Right kidney (tissue), 9 donors: ENCODE measurements at places on chromosomes 11 and 22.
A peak's percentile ranks its signal among the peaks of the same experiment; 100 is the strongest.

- DNase-seq: no peak
Observed at GRCh38 chr11:11667056-11667455, 45.3 kb upstream of the GALNT18 start.

- no peak for DNase-seq
Observed at GRCh38 chr22:49333206-49333605, 494.5 kb downstream of the BRD1 start.

DNA sequence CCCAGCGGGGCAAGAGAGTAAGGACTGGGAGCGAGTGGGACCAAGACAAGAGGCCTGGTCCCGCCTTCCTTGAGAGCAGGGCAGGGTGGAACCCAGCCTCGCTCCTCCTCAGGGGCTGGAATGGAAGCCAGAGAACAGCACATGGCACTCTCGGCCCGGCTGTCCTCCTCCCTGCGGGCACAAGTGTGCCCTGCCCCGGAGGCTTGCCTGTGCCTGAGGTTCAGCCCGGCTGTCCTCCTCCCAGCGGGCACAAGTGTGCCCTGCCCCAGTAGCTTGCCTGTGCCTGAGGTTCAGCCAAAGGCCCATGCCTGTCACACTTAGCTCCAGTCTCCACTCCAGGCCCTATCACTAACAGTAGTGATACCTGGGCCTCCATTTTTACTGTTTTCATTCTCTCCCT, 24.2 kb downstream of the SULT4A1 start:
- no peak for DNase-seq

- no peak for DNase-seq
Observed at GRCh38 chr11:127308291-127308690, 307.7 kb upstream of the KIRREL3 start.

DNA sequence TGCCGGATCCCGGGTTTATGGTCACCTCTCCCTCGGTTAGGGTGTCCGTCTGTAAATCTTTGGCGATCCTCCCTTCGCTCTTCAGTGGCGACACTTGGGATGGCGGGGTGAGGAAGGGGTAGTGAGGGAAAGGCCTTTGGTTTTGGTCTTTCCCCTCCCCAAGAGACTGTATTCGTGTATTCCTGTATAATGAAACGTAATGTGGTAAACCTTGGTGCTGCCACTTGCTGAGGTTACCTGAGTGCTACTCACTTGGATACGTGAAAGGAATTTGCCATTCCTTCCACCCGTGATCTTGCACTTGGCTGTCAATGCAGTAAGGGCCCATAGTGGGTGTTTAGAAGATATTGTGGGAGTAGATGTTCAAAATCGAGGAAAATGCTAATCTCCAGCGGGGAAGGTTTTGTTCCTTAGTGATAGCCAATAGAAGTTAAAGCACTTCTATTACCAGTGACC, 578 bp upstream of the NUP160 start:
- DNase-seq: no peak

DNA sequence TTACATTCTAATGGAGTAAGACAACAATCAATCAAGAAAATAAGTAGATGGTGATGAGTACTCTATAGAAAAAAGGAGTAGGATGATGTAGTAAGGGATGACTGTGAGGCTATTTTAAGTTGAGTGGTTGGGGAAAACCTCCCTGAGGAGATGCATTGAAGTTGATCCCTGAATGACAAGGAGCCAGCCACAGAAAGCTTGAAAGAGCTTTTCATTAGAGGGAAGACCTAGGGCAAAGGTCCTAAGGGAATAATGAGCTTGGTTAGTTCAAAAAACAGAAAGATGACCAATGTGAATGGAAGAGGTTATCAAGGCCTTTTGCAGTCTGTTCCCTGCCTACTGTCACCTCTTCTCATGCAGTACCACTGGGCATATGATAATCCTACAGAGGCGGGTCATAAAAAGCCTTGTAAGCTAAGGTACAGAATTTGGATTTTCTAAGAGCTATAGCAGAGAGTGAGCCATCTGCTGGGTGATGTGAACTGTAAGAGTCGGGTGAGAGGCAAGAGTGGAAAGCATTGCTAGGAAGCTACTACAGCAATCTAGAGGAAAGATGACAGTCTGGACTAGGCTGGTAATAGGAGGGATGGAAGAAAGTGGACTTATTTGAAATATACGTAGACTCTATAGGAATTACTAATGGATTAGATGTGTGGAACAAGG, 3.1 kb downstream of the PPP2R1B start:
- no peak for DNase-seq

GRCh38 chr11:27649800-27650199, 50.5 kb downstream of the BDNF start:
- DNase-seq: no peak

- peak; percentile 49 for DNase-seq
Observed at GRCh38 chr22:46758867-46759290, 3.6 kb upstream of the TBC1D22A start.

DNA sequence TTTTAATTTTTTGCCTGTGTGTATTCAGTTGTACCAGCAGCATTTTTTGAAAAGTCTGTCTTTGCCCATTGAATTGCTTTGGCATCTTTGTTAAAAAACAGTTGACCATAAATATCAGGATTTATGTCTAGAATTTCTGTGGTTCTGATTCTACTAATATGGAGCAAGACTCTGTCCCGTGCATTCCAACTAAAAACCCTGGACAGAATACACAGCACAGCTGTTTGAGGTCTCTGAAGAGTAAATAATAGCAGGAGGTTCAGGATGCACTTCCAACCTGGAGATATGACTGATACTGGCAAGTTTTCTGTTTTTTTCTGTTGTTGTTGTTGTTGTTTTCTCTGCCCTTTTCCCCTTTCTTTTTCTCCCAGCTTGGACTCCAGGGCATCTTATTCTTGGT, 141.9 kb downstream of the TMEM135 start:
- no peak for DNase-seq

GRCh38 chr11:33280411-33280810, 23.2 kb downstream of the HIPK3 start:
- DNase-seq: no peak

DNA sequence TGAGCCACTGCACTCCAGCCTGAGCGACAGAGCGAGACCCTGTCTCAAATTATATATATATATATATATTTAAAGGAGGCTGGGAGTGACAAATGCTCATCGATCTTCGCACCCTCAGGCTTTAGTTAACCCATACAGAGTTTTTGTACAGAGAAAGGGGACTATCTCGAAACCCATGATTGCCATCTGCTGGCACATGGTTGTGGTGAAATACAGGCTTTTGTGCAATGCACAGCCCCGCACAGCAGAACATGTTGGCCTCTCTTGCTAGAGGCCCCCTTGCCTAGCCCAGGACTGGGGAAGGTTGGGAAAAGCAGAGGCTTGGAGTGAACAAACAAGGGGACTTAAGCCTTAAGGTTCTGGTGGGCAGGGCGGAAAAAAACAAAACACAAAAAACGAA, 3.6 kb downstream of the MYBPC3 start:
- DNase-seq: no peak

- no peak for DNase-seq
Observed at GRCh38 chr11:72604256-72604655, 70.0 kb downstream of the PDE2A start.

DNA sequence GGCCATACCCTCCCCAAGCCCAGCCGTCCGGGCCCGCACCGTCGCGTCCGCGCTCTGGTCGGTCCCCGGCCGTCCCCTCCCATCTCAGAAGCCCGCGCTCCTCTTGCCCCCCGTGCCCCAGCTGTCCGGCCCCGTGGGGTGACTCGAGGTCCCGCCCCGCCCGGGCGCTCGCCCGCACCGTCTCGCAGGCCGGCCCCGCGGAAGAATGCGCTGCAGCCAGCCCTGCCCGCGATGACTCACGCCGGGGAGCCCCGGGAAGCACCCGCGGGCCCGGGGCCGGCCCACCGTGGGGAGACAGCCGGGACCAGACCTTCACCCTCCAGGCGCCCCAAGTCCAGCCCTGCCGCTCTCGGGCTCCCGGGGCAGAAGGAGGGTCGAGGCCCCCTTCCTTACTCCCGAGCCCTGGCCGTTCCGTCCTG, 320 bp upstream of the PHLDA2 start:
- no peak for DNase-seq

DNA sequence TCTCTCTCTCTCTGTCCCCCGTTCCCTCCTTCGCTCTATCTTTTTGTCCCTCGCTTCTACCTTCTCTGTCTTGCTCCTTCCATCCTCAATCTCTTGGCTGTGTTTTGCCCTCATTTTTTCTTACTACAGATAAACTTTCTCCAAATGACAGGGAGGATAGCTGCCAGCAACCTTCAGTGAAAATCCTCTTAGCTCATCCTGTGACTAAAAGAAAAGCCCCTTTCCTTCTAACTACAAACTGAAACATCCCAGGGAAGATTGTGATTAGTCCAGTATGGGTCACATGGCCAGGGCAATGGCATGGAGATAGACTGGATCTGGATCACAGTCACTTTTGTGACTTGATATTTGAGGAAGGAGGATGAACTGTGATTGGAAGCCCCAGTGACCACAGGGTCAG, 10.4 kb downstream of the SPON1 start:
- no peak for DNase-seq

DNA sequence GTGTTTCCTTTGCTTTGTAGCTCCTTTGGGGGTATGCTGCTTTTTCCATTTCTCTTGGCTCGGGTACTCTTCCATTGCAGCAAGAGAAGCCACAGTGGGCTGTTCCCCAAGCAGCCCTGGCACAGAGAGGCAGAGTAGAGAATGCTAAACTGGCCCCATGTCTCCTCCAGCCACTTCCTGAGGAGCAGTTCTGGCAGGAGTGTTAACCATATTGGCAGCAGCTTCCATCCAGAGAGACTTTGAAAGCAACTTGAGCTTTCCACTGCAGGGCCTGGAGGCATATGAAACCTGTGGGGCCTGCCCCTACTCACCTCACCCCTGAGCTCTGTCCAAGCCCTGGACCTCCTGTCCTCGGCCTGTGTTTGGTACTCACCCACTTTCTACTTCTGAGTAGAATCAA, 61.8 kb downstream of the ALX4 start:
- DNase-seq: no peak

- DNase-seq: no peak
Observed at GRCh38 chr11:117835576-117835975, 11.0 kb upstream of the FXYD2 start.

DNA sequence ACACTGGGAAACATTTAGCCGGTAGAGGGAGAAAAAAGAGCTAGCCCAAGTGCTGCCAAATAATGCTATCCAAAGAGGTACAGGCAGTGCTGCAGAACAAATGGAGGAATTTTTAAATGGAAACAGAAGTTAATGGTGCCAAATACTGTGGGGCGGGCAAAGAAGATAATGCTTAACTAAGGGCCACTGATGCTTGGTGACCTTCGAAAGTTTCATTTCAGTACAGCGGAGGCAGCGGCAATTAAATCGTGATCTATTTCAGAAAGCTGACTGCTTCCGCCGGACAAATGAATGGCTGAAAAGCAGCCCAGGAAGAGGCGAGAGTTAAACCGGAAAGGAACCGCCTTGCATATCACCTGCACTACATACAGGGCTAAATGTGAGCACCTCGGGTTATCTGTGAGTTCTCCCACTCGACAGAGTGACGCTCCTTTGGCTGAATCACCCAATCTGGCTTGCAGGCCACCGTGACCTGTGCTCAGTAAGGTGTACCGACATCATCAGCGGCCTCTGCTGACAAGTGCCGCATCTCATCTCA, 42.1 kb downstream of the CADM1 start:
- DNase-seq: peak; percentile 32

DNA sequence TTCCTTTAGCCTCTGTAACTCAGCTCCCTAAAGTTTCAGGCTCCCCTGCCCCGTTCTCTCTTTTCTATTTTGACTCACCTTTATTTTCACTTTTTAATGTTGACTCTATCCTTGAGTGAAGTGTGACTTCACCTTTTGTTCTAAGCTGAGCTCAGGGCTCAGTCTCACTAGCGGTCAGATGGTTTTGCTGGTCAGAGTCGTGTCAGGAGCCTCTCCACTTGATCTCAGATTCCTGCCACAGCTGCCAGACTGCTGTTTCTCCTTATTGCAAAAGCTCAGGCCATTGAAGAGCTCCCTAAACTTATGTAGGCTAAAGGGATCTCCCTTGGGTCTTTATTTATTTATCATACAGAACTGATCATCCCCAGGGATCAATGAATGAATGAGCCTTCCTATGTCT, 13.7 kb upstream of the POU2AF2 start:
- no peak for DNase-seq

DNA sequence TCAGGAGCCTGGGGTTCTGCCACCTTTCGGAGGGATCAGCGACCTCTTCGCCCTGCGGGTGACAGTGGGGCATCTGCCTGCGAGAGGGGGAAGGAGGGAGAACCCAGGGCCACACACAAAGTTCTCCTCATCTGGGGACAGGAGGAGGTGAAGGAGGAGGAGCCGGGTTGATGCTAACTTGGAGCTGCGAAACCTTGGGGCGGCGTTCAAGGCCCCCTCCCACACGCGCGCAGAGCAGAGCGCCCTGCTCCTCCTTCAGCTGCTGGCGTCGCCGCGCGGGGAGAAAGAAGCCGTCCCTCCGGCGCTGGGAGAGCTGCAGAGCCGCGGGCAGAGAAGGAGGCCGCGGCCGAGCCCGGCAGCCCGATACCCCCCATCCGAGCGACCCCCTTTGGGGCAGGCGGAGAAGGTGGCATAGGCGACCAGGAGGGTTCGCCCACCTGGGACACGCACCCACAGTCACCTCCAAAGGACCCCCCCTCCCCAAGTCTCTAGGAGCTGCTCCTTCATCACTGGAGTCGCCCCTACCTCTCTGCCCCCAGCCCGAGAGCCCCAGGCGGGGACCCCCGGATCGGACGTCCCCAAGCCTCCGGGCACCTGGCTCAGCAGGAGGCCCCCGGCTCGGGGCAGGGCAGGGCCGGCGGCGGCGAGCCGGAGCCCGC, at the start of gene RASD2:
TSS of gene RASD2 (plus strand) at position 237 of the 659 bp plus-strand sequence. CDS start 5,979 bp downstream, outside the sequence.
- DNase-seq: peak; percentile 73

DNA sequence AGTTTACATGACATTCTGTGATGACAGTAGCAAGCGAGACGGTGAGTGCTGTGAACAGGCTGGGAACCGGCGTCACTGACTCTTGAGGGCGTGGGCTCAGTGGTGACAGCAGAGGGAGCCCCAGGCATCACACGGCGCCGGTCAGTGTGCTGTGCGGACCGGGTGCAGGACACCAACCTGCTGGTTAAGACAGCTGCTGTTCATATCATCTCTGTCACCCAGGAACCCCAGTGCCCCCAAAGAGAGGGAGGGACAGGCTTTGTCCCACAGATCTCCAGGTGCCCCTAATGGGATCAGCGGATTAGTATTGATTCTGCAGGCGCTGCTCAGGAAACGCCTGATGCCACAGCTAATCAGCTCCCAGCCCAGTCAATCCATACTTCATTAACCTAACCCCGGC, 18.4 kb downstream of the B3GAT1 start:
- DNase-seq: no peak

DNA sequence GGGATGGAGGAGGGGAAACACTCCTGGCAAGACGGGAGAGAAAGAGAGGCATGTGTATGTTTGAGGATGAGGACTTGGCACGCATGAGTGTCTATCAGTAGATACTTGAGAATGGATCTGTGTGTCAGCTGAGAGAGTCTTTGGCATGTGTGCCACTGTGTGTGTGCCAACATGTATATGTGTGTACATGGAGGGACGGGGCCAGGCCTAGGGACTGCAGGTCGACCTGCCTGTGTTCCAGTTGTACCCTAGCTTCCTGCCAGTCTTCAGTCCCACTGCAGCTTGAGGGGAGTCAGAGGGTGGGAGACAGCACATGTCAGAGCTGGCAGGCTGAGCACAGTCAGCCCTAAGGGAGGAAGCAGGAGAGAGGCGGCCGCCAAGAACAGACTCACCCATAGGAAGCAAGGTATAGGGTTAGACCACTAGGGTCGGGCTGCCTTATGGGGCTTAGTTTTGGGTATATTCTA, 5.6 kb downstream of the CLCF1 start:
- DNase-seq: no peak

- no peak for DNase-seq
Observed at GRCh38 chr11:65792456-65792855, 5.6 kb downstream of the OVOL1 start.

GRCh38 chr11:122304973-122305372, 189.0 kb upstream of the BLID start:
- no peak for DNase-seq

- DNase-seq: no peak
Observed at GRCh38 chr22:35889071-35889470, 139.6 kb downstream of the RBFOX2 start.
